ENCODE measurements at places on chromosomes 3 and 15.

DNA sequence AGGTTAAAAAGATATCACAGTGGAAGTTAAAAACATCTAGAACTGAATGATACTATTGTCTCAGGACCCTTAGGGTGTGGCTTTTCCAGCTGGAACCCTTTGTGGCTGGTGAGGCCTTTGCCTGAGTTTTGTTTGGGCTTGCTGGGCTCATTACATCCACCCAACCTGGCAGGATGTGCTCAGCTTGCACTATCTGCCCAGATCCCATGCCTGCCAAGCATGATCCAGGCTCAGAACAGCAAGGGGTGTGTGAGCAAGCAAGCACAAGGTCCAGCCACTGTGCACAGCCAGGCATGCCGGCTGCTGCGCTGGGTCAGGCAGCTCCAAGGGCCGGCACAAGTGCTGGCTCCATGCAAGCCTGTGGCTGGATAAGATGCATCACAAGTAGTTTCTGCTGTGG, 512.7 kb upstream of the CDIN1 start:
- DNase-seq: no peak

DNA sequence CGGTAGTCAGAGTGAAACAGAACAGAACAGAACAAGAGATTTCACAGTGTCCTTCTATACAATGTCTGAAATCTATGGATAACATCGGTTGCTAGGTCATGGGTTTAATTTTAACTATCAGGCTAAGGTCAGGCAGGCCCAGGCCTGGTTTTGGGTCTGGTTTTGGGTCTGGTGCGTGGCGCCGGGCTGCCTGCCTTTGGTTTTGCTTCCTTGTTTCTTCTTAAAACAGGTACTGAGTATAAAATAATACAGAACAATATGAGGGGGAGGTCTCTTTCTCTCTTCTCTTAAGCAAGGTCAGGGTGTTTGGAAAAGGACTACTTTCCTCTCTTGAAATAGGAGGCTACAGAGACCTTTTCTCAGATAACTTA, 1.4 kb downstream of the AEN start:
- DNase-seq: no peak

DNA sequence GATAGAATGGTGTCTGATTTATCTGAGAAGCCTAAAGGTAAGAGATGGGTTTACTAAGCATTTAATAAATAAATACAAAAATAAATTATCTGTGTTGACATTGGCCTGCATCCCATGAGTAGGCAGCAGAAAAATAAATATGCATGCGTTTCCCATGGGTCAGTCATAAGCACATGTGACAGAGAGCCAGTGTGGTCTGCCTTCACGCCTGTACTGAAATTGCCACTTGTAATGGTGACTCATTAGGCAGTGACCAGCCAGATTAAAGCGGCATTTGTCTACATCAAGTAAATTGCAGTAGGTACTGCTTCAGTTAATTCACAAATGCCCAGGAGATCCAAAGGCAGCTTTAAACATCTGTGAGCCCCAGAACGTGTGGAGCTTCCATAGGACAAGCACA, 399.6 kb downstream of the NAALADL2 start:
- DNase-seq: no peak

DNA sequence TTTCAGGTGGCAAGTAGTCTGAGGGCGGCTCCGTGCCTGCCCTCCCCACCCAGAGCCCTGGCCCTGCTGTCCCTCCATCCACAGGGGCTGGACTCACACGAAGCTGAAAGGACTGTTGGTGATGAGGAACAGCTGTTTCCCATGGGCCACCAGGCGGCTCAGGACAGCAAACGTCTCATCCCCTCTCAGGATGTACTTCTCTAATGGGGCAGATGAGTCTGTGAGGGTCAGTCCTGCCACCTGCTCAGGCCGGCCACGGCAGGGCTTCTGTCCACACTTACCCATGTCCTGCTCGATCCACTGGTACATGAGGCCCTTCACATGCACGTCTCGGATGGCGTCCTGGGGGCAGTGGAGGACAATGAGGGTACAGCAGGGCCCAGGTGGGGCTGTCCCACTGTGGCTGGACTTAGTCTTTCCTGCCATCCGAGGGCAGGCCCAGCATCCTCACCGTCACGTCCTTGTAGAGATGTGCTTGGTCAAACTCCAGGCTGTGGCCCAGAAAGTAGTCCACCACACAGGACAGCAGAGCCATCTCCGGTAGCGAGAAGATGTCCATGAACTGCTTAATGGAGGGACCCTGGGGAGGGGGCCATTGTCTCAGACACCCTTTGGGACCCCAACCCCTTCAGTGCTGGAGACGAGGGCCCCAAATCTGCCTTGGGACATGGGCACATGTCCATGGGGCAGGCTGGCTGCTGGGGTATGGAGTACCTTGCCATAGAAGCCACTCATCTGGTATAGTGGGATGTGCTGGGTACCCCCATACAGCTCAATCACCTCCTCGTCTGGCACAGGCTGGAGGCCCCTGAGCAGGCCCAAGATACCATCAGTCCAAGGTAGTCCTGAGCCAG, 5.7 kb downstream of the NT5DC2 start:
- DNase-seq: no peak

- DNase-seq: no peak
These were observed 87.2 kb upstream of the SLC2A2 start for GRCh38 chr3:171113716-171114115.

DNA sequence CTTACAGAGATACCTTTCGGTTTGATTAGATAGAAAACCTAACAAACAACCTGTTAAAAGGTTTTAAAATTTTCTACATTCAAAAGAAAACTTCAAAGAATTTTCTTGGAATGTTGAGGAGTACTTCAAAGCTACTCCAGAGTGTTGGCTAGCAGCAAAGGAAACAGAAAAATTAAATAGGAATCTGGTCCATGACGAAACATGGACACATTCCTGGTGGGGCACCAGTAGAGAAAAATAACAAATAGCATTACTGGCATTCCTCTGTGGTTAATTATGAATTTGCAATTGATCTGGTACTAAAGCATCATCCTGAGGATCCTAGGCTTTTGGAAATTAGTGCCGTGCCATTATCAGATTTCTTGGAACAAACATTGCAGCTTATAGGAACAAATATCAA, 59.5 kb upstream of the DPPA4 start:
- no peak for DNase-seq

DNA sequence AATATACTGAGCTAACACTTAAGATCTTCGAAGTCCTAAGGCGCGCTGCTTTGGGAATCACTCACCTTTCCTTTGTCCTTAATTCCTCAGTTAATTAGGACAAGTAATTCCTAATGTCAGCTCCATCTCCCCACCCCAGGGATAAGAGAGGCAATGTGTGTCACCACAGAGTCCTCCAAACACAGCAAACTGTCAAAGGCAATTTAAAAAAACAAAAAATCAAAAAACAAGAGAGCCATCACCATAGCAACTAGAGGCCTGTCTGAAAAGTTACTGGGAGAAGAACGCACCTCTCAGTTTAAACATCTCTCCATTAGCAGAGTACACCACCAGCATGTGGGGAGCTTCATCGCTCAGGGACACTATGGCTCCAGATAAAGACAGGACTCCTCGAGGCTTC, 101.7 kb downstream of the OSBPL10 start:
- no peak for DNase-seq

DNA sequence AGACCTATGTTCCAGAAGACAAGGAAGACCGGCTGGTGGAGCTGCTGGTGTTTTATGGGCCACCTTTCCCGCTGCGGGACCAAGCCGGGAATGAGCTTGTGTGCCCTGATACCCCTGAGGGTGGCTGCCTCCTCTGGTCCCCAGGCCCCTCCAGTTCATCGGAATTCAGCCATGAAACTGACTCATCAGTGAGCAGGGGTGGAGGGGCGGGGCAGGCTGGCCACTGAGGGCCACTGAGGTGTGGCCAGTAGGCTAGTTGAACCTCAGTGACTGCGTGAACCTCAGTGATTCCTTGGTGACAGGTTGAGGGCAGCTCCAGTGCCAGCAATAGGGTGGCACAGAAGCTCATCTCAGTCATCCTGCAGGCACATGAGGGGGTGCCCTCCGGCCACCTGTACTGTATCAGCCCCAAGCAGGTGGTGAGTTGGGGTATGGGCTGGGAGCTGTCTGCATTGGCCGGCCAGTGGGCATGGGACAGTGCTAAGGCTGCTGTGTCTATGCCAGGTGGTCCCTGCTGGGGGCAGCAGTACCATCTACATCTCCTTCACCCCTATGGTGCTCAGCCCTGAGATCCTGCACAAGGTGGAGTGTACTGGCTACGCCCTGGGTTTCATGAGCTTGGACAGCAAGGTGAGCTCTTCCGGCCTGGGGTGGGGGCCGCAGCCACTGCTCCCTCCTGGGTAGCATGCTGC, 20.3 kb downstream of the ACAA1 start:
- no peak for DNase-seq

- DNase-seq: no peak
These were observed 44.8 kb downstream of the MORC1 start for GRCh38 chr3:109073116-109073515.

GRCh38 chr3:63674586-63674985, 22.1 kb downstream of the SNTN start:
- DNase-seq: no peak

DNA sequence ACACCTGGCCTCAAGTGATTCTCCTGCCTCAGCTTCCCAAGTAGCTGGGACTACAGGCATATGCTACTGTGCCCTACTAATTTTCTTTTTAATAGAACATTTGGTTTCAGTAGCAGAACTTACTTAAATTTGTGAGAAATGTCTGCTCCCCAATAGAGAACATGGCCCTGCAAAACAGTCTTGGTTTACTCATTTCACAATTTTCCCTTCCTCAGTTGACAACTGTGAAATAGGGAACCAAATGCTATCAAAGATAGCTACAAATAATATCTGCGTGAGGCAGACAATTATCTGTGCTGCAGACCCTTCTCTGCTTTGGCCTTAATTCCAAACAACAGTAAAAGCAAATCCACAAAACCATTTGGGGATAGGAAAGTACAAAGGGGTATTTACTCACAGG, 22.6 kb downstream of the METTL6 start:
- DNase-seq: no peak

GRCh38 chr3:125434582-125435011, 59.5 kb upstream of the ZNF148 start:
- peak; percentile 78 for DNase-seq

DNA sequence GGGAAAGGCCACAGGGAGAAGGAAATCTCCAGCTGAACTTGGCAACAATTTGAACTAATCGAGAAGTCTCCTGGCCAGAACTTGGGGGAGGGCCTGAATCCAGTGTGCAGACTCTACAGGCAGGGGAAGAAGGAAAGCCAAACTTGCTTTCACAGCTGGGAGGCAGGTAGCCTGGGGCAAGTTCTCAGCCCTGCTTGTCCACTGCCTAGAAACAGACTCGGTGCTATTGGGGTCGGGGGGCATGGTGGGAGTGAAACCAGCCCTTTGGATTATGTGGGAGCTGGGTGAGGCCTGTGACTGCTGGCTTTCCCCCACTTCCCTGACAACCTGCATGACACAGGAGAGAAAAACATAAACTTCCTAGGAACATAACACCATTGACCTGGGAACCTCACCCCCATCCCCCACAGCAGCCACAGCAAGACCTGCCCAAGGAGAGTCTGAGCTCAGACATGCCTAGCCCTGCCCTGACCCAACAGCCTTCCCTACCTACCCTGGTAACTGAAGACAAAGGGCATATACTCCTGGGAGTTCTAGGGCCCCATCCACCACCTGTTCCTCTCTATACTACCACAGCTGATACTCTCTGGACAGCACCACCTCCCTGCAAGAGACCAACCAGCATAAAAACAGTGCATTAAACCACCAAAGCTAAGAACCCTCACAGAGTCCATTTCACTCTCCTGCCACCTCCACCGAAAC, 103.7 kb upstream of the MNS1 start:
- no peak for DNase-seq

DNA sequence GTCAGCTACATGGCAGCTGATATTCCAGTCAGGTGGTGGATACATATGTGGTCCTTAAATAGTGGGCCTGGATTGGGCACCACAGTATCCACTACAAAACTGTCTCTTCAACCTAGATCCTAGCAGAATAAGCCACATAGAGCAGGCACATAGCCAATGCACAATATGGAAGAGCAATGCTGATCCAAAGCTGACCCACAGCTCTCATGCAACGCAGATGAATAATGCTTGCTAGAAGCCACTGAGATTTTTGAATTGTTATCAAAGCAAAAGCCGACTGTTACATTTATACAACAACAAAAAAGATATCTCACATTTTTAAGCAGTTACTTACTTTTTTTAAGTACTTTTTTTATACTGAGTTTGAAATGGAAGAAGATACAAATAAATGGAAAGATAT, 11.2 kb downstream of the CNTN3 start:
- DNase-seq: no peak

- DNase-seq: no peak
These were observed 32.3 kb downstream of the EXOG start for GRCh38 chr3:38528457-38528856.

- DNase-seq: no peak
These were observed 202.0 kb downstream of the GHSR start for GRCh38 chr3:172246107-172246844.

- DNase-seq: no peak
These were observed 683.4 kb upstream of the CFAP20DC start for GRCh38 chr3:59733041-59733809.

GRCh38 chr3:183160616-183161015, 1.9 kb downstream of the LAMP3 start:
- no peak for DNase-seq

DNA sequence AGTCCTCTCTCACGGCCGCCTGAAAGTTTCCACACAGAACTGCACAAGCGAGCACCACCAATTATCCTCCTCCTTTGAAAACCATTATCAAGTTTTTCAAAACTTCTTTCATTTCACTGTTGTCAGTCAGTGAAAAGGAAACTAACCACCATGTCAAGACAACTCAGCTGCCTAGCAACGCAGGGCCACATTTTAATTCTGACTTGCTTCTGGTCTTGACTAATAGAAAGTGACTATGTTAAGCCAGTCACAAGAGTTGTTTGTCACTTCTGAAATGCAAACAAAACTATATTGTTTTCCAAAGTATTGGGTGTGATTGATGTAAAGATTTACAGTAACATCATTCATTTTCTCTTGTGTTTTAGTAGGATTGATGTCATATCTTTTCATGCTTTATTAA, 612.8 kb upstream of the AGTR1 start:
- DNase-seq: no peak

DNA sequence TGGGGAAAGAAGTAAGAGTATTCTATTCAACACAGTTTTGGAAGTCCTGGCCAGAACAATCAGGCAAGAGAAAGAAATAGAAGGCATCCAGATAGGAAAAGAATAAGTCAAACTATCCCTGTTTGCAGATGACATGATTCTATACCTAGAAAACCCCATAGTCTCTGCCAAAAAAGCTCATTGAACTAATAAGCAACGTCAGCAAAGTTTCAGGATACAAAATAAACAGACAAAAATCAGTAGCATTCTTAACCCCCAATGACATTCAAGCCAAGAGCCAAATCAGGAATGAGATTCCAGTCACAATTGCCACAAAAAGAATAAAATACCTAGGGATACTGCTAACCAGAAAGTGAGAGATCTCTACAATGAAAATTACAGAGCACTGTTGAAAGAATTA, 99.4 kb upstream of the MITF start:
- no peak for DNase-seq

- DNase-seq: no peak
These were observed 42.6 kb downstream of the DZIP1L start for GRCh38 chr3:138072796-138073195.
